ENCODE measurements at places on chromosomes 3 and 15. TPM values are rescaled to one million over a fixed set of nuclear protein-coding genes. Genes with fewer than 3 reads are reported as not detected.

OXTR gene
- total RNA-seq, result 2.5 TPM

CFAP92 gene
- not detected for total RNA-seq

SNTN gene
- not detected for total RNA-seq

FETUB gene
- not detected for total RNA-seq

ETV5 gene
- 30.6 TPM for total RNA-seq

RASL12 gene
- 3.1 TPM for total RNA-seq

EXD1 gene
- total RNA-seq, result not detected

LTK gene
- not detected for total RNA-seq

ZNF385D gene
- 1.5 TPM for total RNA-seq

CIAO2A gene
- 42.9 TPM for total RNA-seq

Data from cardiac atrium fibroblast (primary cell).